Activated CD4-positive, alpha-beta memory T cell treated with anti-CD3 and anti-CD28 coated beads for 36 hours (primary cell): ENCODE measurements at places on chromosomes 7 and 10. TPM values are rescaled to one million over a fixed set of nuclear protein-coding genes. Genes with fewer than 3 reads are reported as not detected.
A peak's percentile ranks its signal among the peaks of the same experiment; 100 is the strongest.

DNA sequence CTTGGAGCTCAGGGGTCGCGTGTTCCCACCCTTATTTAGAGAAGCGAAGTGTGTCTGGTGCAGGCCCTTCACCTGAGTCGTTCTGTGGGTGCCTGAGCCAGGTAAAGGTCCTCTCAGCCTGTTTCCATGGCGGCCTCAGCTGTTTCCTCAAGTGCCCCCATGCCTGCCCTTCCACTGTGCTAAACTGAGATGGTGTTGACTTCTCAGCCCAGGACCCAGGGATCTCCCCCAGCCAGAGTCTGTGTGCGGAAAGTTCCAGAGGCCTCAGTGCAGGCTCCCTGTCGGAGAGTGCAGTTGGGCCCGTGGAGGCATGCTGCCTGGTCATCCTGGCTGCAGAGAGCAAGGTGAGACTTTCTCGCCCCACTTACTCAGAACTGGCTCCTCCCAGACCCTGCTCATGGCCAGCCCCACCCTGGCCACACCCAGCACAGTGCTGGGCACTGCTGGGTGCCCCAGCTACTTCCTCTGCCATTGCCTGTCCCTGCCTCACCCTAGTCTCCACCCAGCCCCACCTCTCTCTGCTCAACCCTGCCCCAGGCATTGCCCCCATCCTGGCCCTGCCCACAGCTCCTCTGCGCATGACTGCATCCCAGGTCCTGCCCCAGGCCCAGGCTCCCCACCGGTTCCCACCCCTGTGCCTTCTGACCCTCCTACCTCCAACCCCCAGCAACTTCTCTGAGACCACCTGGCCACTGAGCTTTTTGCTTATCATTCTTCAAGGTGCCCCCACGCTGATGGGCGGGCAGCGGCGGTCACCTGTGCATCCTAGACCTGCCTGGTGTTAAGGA lies 20.3 kb downstream of the NACAD start:
- no peak overlapping the region for H3K4me3 ChIP-seq
- peak overlapping the region; percentile 28 for H3K27ac ChIP-seq
- H3K36me3 ChIP-seq, result peaks cover 48% of the 10 kb centered on the region
- peaks cover 7% of the 10 kb centered on the region for H3K4me1 ChIP-seq

GRCh38 chr10:92574548-92575261 lies 812 bp upstream of the IDE start:
- H3K36me3 ChIP-seq, result no peaks in the 10 kb centered on the region
- H3K4me1 ChIP-seq, result peaks cover 28% of the 10 kb centered on the region
- DNase-seq, result no peak
- no peaks in the 10 kb centered on the region for H3K27me3 ChIP-seq
- H3K27ac ChIP-seq, result peak overlapping the region; percentile 85
- peak overlapping the region; percentile 56 for H3K4me3 ChIP-seq

- peaks cover 17% of the 10 kb centered on the region for H3K27me3 ChIP-seq
- H3K27ac ChIP-seq, result no peak overlapping the region
- no peaks in the 10 kb centered on the region for H3K36me3 ChIP-seq
- no peak overlapping the region for H3K4me3 ChIP-seq
Observed at GRCh38 chr10:118356628-118357027, 14.5 kb upstream of the FAM204A start.

DNA sequence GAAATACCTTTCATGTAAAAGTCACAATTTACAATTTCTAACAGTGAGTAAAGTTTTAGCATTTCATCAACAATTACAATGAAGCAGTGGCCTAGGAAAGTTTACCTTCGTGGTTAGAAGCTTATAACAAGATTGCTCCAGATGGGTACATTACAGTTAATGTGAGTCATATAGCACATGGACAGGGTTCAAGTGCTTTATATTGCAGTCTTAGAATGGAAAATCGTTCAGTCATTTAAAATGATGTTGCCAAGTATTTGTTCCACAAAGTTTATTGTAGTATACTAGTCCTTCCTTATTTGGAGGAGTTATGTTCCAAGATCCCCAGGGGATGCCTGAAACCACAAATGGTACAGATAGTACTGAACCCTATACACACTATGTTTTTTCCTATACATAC lies 174.6 kb upstream of the TARP start:
- no peak overlapping the region for H3K4me3 ChIP-seq
- H3K4me1 ChIP-seq, result no peaks in the 10 kb centered on the region
- H3K27me3 ChIP-seq, result no peaks in the 10 kb centered on the region
- no peak overlapping the region for H3K27ac ChIP-seq

CHRM2 gene
- total RNA-seq, result not detected

C10orf143 gene
- total RNA-seq, result 2.5 TPM

MAD1L1 gene
- 47.8 TPM for total RNA-seq
